HFFc6 (cell line): ENCODE measurements at places on chromosomes 11 and 22.

DNA sequence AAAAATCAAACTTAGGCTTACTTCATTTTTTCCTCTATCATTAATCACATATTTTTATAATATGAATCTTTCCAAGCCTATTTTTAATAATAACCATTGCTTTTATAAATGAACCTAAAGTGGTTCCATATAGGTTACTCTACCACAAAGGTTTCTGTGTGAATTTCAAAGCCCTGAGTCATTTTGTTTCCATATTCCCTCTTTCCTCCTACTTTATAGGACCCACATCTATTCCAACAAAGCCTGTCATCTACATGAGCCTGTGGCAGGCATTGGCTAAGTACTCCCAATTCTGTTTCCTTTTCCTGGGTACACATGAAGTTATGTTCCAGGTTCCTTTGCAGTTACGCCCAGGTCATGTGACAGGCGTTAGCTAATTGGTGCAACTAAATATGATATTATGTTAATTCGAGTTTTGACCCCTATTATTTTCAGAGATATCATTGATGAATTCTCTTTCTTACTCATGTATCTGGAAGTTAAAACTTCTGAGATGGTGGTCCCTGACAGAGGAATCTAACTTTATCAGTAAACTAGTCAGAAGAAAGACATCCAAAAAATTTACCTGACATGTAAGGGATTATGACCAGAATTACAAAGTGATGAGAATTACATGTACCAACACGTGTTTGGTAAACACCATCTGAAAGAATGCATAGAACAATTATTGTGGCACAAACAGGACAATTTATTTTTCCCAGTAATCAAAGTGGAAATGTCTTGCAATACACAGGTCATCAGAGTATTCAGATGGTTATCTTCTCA, 1264.0 kb upstream of the CNTN5 start:
- DNase-seq, result no peak

- DNase-seq, result no peak
Observed at GRCh38 chr11:16397390-16397789, 41.0 kb upstream of the SOX6 start.

DNA sequence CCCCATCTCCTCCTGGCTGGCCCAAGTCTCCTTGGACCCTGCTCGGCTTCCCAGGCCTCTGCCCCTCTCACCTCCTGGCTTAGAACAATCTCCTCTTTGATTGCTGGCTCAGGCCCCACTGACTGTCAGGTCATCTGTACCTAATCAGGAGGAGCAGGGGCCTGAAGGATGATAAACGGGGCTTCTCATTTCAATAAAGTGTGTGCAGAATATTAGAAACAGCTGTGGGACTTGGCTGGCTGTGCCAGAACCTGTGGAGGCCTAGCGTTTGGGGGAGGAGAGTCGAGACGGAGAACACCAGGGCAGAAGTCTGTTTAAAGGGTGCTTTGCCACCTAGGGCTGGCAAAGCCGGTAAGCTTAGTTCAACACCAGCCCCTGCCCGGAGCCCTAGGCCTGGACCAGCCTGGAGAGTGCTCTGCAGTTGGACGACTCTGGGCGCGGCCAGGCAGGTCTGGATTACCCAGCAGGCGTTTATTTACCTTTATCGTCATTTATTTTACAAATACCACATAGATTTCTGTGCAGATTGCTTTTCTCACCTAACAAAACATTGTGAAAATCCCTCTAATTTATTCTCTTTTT, 10.1 kb upstream of the VSIG10L2 start:
- no peak for DNase-seq

DNA sequence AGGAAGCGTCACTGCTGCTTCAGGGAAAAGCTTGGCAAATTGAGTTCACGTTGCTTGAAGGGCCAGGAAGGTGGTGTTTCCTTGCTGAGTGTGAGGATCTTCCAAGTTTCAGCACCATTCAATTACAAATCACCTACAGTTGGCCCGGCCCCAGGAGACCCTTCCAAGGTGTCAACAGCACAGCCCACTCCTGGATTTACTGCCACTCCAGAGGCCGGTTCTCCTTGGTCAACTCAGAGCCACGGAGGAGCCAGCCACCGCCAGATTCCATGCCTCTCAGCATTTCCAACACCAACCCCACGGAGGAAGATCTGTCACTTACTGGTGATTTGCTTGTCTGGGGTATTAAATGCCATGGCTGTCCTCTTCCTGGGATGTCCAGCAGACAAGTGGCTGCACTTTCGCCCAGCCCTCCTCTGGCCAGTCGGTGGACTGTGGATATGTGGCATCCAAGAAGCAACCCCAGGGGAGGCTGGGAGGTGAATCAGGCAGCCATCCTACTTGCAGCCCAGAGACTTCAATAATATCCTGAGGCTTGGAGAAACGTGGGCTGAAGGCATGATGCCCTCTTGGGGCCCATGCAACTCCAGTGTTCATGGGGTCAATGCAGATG, 74.1 kb upstream of the SHANK2 start:
- DNase-seq, result no peak
